ENCODE measurements at places on chromosomes 1 and 21.
A peak's percentile ranks its signal among the peaks of the same experiment; 100 is the strongest.

DNA sequence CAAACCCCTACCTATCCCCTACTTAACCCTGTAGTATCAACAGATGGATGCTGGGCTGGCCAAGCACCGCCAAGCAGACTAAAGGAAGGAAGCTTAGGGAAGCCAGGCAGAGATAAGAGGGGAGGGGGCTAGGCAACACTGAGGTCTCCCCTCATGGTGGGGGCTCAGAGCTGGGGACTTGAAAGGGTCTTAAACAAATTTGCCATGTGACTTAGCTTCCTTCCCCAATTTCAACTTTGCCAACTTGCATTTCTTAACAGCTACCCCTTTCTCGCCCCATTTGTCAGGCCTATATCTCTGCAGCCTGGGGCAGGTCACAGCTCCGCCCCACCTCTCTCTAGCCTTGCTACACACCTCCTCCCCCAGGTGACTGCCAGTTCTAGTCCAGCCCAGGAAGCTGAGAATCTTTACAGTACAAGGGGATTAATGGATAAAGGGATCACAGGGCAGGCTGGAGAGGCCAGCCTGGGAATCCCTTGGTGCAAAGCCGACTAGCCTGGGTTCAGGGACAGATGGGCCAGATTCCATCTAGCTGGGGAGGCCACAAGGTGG, 3.4 kb downstream of the KIF21B start:
- DNase-seq = no peak

DNA sequence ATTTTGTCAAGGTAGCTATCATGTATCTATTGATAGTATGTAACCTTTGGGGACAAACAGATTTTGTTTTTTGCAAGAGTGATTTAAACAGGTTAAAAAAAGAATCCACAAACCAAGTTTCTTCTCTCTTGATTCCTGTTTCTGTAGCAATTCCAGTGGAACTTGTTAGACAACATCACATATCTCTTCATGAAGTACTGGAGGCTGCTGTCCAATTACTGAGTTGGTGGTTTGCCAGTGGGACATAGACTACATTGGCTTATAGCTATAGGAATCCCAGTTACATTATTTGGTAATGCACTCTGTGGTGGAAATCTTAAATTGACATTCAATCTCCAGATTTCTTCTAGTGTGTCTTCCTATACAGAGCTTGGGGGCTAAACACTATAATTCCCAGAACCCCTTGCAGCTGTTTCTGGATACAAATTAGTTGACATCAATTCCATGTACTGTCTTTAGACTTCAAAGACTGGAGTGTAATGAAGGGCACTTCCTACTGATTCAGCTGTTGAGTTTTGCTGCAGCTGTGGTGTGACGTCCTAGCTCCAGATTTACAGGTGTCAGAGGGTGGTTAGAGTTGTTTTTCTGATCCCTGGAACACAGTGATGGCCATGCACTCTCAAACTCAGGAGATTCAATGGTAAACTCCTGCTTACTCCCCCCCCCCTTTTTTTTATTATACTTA, 29.4 kb upstream of the GCLM start:
- DNase-seq = no peak

DNA sequence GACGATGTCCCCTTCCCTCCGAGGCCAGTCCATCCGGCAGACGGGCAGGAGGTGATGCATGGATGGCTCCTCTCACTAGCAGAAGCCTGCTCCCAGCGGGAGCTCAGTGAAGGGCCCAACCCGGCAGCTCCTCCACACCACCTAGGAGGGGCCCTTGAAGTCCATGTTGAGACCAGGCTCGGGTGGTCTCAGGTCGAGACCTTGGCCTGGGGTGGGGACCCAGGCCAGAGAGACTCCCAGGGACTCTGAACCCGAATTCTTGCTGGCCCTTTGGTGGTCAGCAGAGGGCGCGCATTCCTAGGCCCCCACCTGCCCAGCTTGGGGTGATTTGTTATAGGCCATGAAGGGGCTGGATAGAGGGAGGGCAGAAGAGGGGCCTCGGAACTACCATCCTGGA, 642 bp upstream of the NT5C1A start:
- no peak for DNase-seq

DNA sequence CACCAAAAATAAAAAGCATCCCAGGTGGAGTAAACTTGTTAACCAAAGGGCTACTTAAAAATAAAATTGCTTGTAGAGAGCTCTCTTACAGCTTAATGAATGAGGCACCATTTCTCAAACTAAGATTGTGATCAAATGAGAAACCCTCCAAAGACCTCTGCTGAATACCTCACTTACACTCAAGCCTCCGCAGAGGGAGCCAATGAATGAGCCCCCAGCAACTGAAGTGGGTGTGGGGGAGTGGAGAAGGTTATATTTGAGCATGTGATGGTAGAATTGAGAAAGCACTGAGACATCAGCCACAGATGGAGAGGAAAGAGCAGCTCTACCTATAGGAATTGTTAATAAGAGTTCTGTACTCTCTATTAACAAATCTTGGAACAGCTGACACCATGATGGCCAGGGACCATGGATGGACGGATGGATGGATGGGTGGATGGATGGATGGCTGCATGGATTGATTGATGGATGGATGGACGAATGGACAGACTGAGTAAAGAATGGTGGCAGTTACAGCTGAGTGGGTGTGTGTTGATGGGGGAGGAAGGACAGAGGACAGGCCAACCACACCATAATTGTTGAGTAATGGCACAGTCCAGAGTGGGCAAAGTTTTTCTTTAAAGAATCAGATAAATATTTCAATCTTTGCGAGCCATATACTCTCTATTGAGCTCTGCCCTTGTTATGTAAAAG, 20.3 kb upstream of the TIAM1 start:
- DNase-seq = no peak

DNA sequence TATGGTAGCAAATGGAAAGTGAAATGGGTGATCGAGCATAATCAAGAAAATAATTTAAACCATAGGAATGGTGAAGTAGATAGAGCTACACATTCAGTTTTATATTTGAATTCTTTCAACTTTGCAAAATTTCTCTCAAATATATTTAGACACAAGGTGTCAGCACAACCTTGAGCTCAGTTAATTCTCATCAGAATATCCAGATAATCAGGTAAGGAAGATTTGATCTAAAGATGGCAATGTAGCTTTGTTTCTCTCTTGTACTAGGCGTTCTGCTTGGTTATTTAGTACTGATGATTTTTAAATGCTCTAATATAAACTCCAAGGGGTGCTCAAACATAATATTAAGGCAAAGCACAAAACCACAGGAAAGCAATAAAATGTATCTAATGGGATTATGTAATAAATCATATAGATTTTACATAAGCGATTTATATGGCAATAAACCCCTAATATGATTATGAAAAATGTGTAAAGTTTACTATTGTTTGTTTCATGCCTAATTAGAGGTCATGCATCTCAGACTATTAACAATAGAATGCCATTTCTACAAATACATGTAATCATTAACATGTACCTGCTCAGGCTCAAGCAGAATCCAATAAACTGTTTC, 32.4 kb upstream of the SERTAD4 start:
- DNase-seq = no peak

DNA sequence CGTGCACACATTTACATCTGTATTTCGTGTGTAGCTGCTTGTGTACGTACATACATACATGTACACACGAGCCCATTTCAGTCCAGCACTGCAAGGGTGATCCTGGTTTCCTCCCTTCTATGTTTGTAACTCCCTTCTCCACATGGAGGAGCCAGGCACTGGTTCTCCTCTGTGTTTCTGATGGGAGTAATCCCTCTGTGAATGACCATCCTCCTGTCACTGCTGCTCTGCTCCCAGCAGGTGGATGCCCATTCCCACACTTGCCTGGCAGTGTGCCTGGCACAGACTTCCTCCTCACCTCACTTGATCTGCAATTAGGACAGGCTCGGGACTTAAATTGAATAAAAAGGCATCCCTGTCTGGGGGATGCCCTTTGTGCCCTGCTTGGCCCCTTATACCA, 37.1 kb downstream of the TRAPPC10 start:
- no peak for DNase-seq

- DNase-seq = no peak
These were observed 7.3 kb downstream of the TMEM82 start for GRCh38 chr1:15749399-15750291.

- no peak for DNase-seq
These were observed 4.0 kb upstream of the RCAN3 start for GRCh38 chr1:24498589-24498988.

- no peak for DNase-seq
These were observed 30.7 kb downstream of the KYAT3 start for GRCh38 chr1:88961647-88962275.

GRCh38 chr1:175579956-175580750, 163.2 kb downstream of the TNR start:
- no peak for DNase-seq

DNA sequence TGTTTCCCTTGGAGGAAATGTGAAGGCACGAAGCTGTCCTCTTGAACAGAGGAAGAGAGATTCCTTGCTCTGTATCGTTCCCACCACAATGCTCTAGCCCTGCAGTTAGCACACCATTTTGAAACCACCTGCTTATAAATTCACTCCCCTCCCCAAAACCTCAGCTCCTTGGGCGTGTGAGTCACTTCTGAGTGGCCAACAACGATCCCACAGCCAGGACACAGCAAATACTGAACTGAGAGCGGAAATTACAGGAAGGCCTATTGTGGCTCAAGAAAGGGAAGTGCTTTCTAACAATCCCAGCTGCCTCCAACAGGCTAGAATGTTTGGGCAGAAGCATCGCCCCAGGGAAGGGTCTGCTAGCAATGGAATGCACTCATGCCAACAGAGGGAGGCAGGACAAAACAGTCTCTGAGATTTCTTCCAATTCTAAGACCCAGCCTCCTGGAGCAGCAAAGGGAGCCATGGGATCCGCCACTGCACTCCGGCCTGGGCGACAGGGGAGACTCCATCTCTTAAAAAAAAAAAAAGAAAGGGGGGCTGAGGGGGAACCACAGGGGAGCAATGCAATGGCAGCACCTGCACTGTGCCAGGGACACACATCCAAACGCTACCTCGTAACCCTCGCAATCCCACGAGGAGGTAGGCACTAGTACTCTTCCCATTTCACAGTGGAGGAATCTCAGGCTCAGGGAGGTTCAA, 1.9 kb downstream of the TMEM53 start:
- DNase-seq = peak; percentile 71

GRCh38 chr1:180198196-180198595, 31.9 kb upstream of the LHX4 start:
- no peak for DNase-seq

DNA sequence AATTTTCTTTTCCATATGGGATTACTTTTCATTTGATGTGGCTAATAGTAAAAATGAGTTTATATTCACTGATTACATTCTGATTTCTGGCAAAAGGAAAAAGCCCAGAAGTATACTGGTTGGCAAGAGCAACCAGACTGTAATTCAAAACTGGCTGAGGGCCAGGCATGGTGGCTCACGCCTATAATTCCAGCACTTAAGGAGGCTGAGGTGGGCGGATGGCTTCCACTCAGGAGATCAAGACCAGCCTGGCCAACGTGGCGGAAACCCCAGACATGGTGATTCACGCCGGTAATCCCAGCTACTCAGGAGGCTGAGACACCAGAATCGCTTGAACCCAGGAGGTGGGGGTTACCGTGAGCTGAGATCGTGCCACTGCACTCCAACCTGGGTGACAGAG, 14.5 kb downstream of the SYT11 start:
- peak; percentile 45 for DNase-seq

- no peak for DNase-seq
These were observed 95.0 kb downstream of the TLR5 start for GRCh38 chr1:223048026-223048425.

DNA sequence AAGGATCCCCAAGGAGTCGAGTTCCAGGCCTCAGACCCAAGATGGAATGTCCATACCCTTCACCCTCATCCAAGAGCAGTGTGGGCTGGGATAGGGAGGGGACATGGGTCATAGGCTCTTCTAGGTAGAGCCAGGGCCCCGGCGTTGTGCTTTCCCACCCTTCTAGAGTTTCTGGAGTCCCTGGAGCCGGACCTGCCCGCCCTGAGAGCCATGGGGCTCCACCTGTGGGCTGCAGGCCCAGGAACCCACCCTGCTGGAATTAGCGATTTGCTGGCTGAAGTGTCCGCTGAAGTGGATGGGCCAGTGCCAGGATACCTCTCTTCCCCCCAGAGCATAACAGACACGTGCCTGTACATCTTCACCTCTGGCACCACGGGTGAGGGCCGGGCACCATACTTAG, 1.1 kb downstream of the SLC27A3 start:
- no peak for DNase-seq

GRCh38 chr1:41917835-41918449, 780 bp downstream of the HIVEP3 start:
- DNase-seq = peak; percentile 43

DNA sequence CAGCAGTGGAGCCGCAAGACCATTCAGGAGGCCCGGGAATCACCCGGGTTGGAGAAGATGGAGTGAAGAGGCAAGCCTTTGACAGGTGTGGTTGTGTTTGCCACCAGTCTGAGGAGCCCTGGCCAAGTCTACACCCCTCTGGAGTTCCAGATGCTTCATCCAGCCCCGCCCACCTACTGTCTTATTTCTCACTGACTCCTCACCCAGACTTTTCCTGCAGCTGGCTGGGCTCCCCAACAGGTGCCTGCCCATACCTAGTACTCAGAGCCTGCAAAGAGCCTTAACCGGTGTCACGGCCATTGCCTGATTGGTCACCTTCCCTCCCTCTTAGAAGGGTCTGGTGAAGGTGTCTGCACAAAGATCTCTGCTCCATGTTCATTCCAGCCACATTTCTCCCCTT, 16.0 kb downstream of the SLC9A1 start:
- DNase-seq = no peak

DNA sequence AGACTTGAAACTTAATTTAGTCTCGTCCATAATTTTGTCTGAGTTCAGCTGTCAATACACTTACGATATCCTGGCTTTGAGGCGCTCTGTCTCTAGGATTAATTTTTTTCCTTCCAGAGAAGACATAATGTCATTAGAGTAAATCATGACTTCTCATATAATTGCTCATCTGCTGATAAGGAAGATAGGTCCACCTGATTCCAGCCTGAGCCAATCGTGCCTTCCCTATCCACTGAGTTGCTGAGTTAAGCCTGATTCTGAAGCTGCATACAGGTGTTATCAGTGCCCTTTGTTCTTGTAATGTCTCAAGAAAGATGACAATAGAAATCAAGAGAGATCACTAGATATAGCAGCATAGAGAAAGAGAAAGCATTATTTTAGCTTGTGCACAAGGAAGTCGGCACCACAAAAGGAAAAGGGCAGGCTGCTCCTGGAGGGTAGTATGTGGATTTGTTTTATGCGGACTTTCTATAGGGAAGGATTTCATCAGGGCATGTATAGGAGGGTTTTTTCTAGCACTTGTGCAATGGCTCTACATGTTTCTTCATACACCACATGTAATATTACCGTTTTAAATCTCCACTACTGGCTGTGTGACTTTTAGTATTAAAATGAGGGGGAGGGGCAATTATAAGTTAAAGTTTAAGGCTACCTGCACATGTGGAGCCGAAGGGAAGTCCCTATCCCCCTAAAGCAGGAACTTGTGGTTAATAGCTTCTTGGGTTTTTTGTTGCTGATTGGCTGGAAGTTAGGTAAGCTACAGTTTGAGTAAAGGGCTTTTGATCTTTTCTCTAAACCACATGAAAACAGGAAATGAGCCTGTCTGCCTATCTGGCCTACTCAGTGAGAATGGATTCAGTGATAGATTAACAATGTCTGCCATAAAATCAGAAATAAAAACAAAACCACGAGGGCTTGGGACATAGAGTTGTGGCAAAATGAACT, 133.4 kb downstream of the PLPPR5 start:
- DNase-seq = no peak

- DNase-seq = no peak
These were observed 93.9 kb downstream of the KCTD3 start for GRCh38 chr1:215661033-215661432.
